Stimulated activated CD4-positive, alpha-beta T cell treated with anti-CD3 and anti-CD28 coated beads, Interleukin-1b, Interleukin-23, amount 100 ng/mL, for 4 hours (primary cell): ENCODE measurements at places on chromosomes 7 and 10.

GRCh38 chr10:33274096-33274785 lies 60.2 kb downstream of the NRP1 start:
- DNase-seq = no peak

DNA sequence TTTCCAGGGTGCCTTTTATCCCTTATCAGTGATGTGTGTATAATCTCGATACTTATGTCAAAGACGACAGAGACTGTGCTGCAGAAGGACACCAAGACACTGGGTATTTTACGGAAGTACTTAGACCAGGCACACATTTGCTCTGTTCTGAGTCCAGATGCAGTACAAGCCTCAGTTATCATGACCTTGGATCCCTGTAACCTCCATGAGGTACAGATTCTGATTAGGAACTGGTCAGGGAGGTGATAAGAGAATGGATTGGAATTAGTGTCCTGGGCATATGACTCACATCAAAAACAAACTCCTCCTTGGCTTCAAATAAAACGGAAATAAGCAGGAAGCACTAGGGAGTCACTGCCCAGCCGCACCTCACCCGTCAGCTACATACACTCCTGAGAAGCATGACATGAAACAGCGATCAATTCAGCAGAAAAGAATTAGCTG lies 146.5 kb downstream of the SFMBT2 start:
- no peak for DNase-seq

GRCh38 chr10:132062641-132063390 lies 2.9 kb upstream of the JAKMIP3 start:
- no peak for DNase-seq

- DNase-seq = no peak
Measured at GRCh38 chr7:29105752-29106668, 40.3 kb downstream of the CPVL start.

- no peak for DNase-seq
Measured at GRCh38 chr7:16171928-16172327, 249.4 kb downstream of the CRPPA start.

DNA sequence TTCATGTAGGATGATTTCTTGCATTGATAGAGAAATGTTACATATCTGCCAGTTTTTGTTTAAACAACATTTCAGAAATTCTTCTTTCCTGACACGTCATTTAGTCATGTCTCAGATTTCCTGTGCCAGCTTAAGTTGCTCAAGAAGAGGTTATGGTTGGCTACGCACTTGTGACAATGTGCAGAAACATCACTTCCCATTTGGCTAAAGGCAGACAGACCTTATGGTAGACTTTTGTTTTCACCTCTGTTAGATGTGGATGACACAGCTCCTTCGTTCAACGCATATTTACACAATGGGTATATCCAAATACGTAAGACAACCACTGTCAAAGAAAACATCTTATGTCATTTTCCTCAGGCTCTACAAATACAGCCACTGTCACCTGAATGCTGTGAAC lies 125.8 kb downstream of the DOCK4 start:
- DNase-seq = no peak

DNA sequence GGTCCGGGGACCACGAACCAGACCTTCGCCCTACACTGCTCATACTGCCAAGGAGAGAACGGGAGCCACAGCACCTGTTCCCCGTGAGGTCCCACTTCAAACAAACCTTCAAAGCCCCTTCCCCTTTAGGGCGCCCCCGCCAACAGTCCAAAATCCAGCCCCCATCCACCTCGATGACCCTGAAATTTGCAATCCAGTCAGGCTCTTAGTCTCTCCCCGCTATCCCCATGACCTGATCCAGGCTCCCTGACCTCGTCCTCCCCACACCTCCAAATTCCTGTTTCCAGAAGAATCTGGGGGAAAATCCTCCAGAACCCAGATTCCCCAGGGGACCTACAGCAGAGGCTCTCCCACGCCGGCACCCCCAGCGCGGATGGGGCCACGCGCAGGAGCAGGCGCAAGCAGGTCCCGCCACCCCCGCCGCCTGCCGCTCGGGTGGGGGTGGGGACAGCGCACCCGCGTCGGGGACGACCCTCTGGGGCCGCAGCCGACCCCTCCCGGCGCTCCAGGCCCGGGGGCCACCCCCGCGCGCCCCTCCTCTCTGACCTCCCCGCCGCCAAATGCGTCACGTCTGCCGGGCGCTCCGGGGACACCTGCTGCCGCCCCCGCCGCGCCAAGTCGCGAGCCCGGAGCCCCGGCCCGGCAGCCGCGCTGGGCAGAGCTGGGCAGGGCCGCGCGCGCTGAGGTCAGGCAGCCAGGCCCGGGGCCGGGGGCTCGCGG lies 753 bp downstream of the CAMK2B start:
- DNase-seq = no peak

DNA sequence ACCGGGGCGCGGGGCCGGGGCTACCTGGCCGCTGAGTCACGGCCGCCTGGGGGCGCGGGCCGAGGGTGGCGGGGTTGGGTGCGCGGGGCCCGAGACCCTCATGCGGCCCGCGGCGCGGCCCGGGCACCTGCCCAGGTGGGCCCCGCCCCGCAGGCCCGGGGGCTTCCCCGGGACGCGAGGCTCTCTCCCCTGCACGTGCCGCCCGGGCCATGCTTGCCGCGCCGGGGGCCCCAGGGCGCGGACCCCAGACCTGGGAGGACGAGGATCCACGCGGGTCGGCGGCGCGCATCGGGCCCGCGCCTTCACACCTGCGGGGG lies 402 bp downstream of the MAFK start:
- no peak for DNase-seq

DNA sequence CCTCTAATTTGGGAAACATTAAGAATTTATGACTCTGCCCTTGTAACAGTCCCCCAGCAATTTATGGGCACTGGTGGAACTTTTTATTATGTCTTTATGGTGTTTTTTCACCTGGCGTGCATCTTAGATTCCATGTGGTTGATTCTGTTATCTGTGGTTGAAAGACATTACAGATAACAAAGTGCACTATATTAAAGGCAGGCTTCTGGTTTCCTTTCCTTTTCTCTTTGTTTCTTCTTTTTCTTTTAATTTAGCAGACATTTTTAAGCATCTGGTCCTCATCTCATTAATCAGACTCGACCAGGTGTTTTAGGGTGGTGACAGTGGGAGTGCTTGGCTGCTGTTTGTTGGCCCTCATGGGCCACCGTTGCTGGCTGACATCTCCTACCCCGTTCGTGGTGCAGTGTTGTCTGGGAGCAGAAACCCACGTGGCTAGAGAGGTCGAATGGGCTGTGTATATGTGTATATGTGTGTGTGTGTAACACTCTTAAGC lies 77.4 kb downstream of the LRMDA start:
- DNase-seq = no peak

GRCh38 chr7:79507131-79507530 lies 53.7 kb upstream of the MAGI2 start:
- DNase-seq = no peak

- DNase-seq = no peak
Measured at GRCh38 chr10:84097787-84098353, 41.4 kb upstream of the GHITM start.

GRCh38 chr7:50227726-50228125 lies 76.8 kb upstream of the IKZF1 start:
- no peak for DNase-seq

GRCh38 chr10:25113191-25114035 lies 61.4 kb upstream of the GPR158 start:
- no peak for DNase-seq

- DNase-seq = no peak
Measured at GRCh38 chr10:83673316-83673715, 466.0 kb upstream of the GHITM start.

DNA sequence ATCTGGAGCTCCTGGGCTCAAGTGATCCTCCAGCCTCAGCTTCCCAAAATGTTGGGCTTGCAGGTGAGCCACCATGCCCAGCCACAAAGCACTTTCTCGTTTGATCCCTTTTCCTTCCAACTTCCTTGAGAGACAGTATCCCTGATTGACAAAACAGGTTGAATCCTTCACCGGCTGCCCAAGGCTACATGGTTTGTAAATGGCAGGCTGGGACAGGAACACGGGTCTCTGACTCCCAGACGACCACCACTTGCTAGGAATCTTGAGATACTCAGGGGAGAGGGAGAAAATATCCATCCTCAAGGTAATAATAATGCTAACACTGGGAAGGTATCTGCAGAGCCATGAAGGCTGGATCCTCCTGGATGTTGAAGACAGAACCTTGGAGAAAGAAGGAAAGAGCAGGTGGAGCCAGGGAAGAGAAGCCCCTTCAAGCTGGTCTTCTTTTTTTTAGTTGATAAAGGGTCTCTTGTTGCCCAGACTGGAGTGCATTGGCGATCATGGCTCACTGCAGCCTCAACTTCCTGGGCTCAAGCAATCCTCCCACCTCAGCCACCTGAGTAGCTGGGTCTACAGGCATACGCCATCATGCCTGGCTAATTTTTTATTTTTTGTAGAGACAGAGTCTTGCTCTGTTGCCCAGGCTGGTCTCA lies 19.8 kb downstream of the MMRN2 start:
- no peak for DNase-seq

DNA sequence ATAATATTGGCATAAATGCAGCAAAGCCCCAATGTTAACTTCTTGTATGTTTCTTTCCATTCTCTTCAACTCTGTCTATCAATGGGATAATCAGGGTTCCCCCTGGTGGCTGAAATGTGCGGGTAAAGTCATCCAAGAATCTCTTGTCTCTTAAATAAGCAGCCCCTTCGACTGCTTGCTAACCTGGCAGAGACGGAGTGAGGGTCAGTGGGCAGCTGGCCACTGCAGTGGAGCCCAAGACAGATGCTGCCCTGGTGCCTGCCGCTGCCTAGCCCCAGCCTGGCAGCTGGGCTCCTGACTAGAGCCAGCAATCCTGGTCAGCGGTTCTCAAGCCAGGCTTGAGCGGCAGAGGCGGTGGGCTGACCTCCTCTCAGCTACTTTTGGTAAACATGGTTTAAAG lies 248.9 kb downstream of the COBL start:
- peak; percentile 21 for DNase-seq

DNA sequence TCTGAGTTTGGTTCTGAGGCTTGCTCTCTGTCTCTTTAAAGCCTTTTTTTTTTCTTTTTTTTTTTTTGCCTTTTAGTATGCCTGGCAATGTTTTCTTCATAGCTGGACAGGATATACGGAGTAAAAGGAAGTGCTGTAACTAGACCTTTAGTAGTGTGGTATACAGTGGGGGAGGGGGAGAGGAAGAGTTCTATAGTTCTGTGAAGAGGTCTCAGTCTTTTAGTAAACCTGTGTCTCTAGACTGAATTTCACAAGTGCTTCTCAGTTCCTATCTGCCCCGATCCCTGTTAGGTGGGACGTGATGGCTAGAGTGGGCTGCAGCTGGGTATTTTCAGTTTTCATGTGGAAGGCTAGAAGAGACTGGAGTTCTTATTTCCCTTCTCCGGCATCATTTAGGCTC lies 3.1 kb upstream of the ABCC2 start:
- DNase-seq = no peak

GRCh38 chr7:88042157-88042556 lies 108.1 kb downstream of the ADAM22 start:
- DNase-seq = no peak

GRCh38 chr7:82685214-82685613 lies 241.6 kb upstream of the CACNA2D1 start:
- DNase-seq = no peak

DNA sequence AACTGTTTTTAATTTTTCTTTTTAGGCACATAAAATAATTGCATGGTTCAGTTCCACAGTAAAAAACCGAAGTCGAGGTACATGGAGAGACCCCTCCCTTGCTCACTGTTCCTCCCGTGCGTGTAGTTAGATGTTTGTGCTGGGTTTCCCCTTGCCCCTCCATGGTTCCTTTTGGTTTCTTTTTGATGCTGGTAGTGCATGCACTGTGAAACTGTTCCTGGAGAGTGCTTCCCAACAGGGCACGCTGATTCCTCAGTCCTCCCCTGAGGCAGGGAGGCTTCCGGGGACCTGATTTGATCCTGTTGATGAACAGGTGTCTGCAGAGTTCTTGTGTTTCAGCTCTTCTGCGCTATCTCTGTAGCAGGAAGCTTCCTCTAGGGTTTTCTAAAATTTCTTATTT lies 69.5 kb downstream of the ADCY1 start:
- DNase-seq = no peak

DNA sequence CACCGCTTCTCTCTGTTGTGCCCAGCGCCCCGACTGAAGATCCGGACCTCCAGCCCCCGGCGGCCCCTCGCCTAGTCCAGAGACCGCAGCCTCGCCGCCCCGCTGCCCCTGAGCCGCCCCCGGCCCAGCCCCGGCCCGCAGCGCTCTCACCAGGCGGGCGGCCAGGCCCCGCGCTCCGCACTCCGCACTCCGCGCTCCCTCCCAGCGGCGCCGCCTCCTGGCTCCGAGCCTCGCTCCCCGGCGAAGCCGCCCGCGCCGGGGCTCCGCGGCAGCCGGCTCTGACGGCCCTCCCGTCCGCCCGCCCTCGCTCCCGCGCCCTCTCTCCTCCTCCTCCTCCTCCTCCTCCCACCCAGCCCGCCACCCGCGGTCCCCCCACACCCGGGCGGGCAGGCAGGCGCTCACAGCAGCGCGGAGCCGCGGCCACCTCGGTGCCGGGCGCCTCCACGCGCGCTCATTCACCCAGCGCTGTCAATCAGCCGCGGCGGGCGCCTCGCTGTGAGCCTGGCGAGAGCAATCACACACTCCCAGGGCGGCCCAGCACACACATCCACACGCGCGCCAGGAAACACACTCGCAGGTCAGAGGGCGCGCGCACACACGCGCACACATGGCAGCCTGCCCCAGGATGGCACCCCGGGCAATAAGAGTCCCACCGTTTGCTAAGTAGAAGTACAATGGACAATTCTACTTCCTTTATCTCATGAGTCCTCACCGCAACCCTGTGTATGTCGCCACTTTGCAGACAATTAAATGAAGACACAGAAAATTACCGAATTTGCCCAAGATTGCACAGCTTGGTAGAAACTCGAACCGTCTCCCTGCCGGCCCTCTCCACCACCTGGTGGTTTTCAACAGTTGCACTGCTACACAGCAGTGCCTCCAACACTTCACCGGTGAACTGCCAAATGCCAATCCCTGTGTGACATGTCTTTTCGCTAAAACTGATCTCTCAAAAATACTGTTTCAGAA lies at the start of gene PRRT4:
Gene PRRT4 (minus strand): TSS at position 280 of the 969 bp plus-strand sequence.
- peak; percentile 43 for DNase-seq

GRCh38 chr7:158061026-158061630 lies 526.5 kb downstream of the PTPRN2 start:
- no peak for DNase-seq

DNA sequence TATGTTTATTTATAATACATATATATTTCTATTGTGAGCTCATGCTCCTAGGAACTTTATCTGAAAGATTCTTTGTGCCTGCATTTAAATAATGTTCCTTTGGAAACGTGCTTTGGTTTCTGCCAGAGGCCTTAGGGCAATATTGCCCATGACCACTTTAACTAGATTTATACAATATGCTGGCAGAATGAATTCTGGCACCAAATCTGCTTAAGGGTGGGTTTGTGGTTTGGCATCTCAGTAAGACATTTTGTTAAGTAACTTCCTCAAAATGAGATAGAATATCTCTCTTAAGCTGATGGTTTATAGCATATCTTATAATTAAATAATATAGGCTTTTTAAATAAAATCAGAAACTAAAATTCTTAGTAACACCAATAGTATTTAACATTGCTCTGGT lies 252.9 kb downstream of the RNLS start:
- DNase-seq = no peak

- no peak for DNase-seq
Measured at GRCh38 chr10:94131885-94132284, 138.2 kb downstream of the PLCE1 start.

- no peak for DNase-seq
Measured at GRCh38 chr7:15848901-15849300, 162.4 kb upstream of the MEOX2 start.
